ENCODE measurements at places on chromosomes 5 and 9.

DNA sequence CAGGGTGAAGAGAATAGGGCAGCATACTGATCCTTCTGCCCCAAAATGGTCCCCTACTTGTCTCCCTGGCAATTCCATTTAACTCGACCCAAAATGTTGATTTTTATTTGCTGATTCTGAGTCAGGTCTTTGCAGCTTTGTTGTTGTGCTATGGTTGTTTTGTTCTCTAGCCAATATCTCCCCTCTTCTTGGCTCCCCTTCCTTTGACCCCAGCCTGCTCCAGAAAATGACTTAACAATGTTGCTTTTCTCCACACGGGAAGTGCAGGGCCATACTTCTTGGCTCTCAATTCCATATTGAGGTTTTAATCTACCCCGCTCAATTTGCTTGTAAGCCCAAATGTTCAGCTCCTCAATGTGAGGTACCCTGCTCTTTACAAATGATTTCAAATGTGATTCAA lies 330.0 kb downstream of the RASEF start:
- no peak for DNase-seq

GRCh38 chr5:142597546-142598337 lies 88.1 kb downstream of the FGF1 start:
- DNase-seq: no peak

DNA sequence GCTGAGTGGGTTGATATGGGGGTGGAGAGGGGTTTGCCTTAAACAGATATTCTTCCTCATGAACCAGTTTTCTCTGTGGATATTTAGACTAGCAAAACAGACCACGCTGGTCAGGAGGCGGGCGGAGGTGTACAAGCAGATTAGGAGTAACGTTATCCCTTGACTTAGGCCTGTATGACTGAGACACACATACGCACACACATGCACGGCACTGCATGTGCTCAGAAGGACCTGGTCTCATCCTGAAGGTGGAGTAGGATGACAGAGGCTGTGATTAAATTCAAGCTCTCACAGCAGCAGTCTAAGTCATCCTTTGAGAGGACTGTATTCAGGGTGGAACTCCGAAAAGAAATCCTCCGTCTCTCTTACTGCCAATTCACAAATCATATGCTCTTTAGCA lies 209.7 kb downstream of the DIRAS2 start:
- no peak for DNase-seq

- no peak for DNase-seq
Measured at GRCh38 chr9:135574943-135575342, 13.4 kb downstream of the PAEP start.

DNA sequence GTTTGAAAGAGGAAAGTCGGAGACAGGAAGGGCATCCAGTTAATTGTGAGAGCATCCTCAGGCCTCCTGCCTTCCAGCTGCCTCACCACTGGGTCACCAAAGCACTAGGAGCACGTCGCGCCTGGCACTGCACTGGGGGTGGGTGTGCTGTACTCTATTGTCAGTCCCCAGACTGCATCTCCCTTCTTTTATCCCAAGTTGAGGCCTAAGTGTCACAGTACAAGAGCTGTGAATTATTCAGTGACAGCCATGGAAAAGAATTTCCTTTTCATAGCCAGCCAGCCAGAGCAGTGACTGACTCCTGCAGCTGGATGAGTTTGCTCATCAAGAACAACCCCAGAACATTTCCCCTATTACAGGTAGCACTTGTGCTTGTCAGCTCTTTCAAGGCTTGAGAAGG lies 16.3 kb downstream of the CLTA start:
- no peak for DNase-seq

- no peak for DNase-seq
Measured at GRCh38 chr9:93630806-93631411, 54.5 kb downstream of the PHF2 start.

- no peak for DNase-seq
Measured at GRCh38 chr5:119323601-119324000, 32.2 kb upstream of the TNFAIP8 start.

DNA sequence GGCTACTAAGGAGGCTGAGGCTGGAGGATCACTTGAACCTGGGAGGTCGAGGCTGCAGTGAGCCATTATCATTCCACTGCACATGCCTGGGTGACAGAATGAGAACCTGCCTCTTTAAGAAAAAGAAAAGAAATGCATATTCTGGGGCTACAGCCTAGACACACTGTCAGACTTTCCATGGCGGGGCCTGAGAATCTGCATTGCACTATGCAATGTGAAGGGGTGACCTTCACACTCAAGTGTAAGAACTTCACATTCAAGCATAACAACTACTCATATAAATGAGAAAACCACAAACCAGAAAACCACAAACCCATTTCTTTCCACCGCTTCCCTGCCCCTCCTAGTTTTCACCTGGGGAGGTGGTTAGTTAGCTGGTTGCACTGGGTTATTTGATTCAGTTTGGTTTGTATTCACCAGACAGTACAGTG lies 18.0 kb upstream of the FBP2 start:
- DNase-seq: no peak

DNA sequence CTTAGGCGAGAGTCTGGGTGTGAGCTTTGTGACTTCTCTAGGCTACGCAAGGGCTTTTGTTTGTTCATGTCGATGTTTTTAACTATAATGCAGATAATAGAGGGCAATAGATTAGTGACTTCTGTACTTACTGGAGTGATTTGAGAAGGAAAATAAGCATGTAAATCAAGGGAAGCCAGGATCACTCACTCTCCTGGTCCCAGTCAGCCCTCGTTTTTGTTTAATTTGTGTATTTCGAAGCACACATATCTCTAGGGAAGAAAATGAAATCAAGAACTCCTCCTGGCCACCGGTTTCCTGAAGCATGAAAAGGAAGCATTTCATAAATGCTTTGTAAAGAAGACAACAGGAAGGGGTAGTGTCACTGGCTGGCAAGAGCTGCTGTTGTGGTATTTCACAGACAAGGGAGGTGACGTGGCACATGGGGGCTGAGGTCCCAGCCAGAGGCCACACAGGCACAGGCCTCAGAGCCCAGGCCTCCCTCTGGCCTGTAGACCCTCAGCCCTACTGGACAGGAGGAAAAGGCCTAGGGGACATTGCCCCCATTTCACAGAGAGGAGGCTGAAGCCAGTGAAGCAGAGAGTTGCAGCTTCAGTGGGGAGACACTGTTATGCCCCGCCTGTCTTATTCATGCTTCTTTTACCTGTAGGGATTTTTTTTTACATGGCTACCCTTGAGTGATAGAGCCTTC lies 34.1 kb downstream of the IRF1 start:
- no peak for DNase-seq

DNA sequence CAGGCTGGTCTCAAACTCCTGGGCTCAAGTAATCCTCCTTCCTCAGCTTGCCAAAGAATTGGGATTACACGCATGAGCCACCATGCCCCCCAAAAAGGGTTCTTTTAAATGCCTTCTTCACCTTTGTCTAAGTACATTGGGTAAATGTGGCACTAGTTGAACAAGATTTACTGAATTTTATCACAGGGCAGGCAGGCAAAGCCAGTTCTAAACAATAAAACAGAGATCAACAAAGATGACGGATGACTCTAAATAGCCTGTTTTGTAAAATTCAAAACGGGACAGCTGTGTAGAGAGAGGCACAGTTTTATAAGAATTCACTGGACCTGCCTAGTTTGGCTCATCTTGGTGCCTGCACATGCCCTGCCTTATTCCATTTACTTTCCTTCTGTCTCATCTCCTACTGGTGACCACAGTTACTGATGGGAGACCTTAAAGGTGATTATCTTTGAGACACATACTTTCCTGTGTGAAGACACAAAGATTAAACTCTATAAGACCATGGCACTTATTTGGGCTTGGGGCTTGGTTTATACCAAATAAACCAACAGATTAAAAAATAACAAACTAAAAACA lies 149.6 kb upstream of the DMRT1 start:
- no peak for DNase-seq

GRCh38 chr5:175443514-175444059 lies 395 bp downstream of the DRD1 start:
- no peak for DNase-seq

DNA sequence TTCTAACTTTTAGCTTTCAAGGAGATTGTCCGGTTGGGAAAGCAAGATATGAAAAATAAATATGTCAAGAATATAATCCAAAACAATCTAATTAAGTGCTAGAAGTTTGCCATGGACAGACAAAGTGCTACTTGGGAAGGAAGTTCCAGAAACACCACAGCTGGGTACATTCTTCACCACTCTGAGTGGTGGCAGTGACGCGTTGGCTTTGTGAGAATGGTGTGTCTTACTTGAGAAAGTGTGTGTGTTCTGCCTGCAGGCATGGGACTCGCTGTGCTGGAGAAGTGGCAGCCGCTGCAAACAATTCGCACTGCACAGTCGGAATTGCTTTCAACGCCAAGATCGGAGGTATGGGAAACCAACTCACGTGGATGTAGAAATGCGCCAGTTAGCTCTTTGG lies 177.2 kb downstream of the PCSK5 start:
- no peak for DNase-seq

DNA sequence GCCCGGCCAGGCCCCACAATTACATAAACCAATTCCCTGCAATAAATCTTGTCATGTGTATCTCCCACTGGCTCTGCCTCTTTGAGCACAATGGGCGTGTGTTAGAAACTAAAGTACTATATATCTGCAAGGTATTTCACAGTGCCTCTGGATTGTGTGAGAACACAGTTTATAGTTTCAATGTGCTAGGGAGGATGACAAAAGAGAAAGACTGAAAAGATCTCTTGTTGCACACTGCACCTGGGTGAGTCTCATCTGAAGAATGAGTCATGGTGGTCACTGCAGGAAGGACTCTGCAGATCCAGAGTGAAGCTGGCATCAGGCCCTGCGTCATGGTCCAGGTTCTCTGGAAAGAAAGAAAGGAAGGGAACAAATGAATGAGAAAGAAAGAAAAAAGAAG lies 20.7 kb upstream of the CTSV start:
- no peak for DNase-seq

DNA sequence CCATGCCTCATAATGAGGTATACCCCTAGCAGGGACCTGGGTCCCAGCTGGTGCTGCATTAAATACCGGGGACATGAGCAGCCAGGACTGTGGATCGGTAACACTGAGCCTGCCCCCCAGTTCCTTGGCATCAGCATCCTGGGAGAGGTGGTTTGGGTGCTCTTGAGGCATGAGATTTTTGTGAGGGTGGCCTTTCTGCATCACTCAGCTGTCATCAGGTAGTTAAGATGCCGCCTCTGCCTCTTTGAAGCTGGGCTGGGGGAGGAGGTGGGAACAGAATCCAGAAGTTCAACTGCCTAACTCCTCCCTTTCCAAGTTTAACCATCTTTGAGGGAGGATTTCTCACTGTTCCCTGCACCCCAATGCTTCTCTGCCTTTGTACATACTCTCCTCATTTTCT lies 112.7 kb downstream of the PDZD2 start:
- no peak for DNase-seq

DNA sequence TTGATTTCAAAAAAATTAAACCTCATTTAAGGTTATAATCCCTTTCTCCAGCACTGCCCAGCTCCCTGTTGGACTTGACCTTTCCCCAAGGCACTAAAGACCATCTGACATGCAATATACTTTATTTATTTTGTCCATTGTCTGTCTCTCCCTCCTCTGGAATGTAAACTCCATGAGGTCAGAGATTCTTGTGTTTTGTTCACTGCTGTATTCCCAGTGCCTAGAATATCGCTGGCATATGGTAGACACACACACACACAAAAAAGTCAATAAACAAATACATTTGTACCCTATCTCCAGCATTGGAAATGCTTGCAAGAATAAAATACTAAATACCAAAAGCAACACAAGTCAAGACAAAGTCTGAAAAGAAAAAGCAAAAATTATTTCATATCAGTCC lies 17.3 kb upstream of the ARSB start:
- DNase-seq: no peak

DNA sequence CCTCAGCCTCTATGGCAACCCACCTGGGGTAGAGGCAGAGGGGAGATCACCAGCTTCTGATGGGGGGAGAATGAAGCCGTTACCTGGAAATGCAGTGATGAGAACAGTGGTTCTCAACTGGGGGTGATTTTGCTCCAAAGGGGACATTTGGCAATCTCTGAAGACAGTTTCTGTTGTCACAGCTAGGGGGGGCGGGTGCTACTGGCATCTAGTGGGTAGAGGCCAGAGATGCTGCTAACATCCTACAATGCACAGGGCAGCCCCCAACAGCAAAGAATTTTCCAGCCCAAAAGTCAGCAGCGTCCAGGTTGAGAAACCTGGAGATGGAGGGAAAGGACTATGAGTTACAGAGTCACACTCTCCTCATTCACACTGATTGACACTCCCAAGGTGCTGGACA lies 84.5 kb downstream of the FGF1 start:
- no peak for DNase-seq

DNA sequence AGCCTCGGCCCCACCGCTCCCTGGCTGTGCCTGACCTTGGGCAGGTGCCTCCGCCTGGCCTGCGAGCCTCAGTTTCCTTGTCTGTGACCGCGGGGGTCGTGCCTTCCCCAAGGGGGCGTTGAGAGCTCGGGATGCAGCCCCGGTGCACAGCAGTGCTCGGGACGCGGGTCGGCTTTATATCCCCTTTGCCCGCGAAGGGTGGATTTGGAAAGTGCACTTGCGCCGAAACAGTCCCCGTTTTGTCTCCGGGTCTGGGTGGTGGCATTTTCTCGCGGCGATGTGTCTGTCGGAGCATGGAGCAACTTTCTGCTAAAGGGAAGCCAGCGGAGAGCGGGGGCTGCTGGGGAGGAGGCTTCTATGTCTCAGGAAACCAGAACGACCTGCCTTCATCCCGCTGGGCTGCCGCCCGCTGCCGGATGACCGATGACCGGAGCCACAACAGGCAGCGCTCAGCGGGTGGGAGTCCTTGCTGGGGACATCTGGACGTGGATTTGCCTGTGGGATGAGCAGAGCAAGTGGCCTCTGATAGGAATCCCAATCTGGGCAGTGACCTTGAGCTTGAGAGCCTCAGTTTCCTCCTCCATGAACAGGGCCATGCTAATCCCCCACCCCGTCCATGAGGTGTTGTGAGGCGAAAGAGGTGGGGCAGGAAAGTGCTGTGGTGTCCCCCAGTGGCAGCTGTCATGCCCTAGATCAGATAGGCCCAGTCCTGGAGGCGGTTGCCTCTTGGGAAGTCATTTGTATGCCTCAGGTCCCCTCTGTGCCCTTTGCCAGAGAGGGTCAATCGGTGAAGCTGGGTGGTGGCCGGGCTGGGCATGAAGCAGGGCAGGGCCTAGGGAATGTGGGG lies 651 bp downstream of the HRH2 start:
- DNase-seq: no peak

- DNase-seq: no peak
Measured at GRCh38 chr5:89313044-89313443, 430.1 kb upstream of the MEF2C start.

- DNase-seq: no peak
Measured at GRCh38 chr5:40268088-40268487, 411.6 kb upstream of the PTGER4 start.

- DNase-seq: no peak
Measured at GRCh38 chr9:18143073-18143745, 330.7 kb upstream of the ADAMTSL1 start.

DNA sequence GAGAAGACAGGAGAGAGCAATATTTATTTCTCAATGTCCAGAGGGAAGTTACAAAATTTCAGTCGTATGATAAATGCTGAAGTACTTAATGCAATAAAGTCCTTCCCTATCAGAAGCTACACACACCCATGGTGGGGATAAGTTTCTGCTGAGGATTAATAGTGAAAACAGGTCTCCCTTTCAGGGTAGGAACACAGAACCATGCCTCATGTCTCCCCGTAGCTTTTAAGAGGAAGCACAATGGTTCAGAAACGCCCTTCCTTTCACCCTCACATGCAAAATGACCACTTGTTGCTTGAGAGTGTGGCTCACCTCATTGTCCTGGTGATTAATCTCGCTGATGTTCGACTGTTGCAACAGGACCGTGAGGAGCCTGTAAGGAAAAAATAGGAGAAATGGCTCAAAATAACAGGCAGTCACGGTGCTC lies 73.6 kb downstream of the ANKRD55 start:
- no peak for DNase-seq

- no peak for DNase-seq
Measured at GRCh38 chr5:50768634-50769033, 102.2 kb downstream of the PARP8 start.
